ENCODE measurements at places on chromosomes 4 and X. TPM values are rescaled to one million over a fixed set of nuclear protein-coding genes. Genes with fewer than 3 reads are reported as not detected.

Gene FREM3
- total RNA-seq = not detected

- DNase-seq = no peak
Measured at GRCh38 chr4:19945501-19945900, 306.2 kb upstream of the SLIT2 start.

Gene GC
- total RNA-seq = not detected

GRCh38 chrX:103927030-103927429, 35.4 kb upstream of the TMSB15B start:
- no peak for DNase-seq

Gene JAKMIP1
- total RNA-seq = 33.7 TPM

Gene FHIP1A
- 0.53 TPM for total RNA-seq

DNA sequence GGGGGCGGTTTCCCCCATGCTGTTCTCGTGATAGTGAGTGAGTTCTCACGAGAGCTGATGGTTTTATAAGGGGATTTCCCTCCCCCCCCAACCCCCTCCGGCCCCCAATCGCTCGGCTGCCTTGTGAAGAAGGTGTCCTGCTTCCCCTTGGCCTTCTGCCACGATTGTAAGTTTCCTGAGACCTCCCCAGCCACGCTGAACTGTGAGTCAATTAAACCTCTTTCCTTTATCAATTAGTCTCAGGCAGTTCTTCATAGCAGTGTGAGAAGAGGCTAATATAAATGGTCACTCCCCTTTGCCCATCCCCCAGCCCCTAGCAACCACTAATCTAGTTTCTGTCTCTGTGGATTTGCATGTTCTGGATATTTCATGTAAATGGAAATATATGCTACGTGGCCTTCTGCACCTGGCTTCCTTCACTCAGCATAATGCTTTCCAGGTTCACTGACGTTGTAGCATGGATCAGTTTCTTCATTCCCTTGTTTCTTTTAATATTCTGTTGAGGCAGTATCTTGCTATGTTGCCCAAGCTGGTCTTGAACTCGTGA, 16.4 kb downstream of the GPR143 start:
- no peak for DNase-seq
